ENCODE measurements at places on chromosomes 6 and 20.

GRCh38 chr20:4047614-4048013, 32.3 kb upstream of the RNF24 start:
- DNase-seq: no peak

DNA sequence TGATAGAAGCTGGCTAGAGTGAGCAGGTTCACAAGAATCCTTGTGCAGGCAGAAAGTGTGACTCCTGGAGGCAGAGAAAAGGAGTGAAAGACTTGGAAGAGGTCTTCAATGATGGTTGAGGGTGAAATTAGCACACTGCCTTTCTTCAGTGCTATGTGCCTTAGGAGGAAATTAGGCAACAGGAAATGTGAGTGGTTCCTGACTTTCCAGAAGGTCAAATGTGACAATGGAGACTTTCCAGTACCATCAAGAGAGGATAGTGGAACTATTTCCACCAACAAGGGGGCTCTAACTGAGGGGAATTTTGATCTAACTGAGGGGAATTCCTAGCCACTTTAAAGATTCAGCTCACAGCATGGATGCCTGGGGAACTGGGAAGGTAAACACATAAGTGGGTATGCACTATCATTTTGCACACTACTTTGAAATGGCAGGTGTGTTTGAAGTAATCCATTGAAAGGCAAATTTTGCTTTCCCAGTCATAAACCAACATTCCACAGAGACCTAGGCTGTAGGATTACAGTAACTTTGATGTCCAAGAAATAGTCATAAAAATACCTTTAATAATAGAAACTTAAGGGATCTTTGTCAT, 90.0 kb downstream of the PERP start:
- DNase-seq: no peak

DNA sequence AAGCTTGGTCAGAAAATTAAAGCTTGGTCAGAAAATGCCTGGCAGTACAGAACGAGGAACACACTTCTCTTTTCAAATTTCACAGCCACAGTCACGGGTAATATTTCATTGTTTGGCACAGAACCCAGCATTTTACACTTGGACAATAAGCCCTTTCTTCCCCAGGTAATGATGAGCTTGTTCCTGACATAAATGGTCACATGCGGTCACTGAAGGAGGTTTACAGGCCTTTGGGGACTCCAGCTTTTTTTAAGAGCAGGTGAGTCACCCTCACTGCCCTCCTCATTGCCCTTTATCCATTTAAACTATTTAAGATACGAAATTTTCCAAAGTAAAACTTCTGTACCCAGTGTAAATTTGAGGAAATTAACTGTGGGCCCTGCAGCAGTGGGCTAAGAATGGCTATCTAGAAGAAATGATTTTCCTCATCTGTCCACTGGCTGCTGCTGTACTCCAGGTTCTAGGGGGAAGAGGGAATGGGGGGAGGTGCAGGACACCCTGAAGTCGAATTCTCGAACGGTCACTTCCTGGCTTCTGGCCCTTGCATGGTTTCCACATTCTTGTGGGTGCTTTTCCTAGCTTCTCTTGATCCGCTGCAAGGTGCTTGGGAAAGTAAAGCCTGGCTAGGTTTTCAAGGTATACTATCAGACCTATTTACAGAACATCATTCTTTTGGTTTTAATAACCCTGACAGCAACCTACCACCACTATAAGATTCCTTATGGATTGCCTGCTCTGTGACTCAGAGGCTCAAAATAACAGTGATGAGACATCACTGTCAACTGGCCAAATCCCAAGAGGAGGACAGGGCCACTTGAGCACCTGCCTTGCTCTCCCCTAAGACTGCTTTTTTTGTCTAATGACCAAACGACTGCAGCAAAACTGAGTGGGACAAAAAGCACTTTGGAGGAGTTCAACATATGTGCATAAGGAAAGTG, 75.8 kb downstream of the PREP start:
- DNase-seq: peak; percentile 39

DNA sequence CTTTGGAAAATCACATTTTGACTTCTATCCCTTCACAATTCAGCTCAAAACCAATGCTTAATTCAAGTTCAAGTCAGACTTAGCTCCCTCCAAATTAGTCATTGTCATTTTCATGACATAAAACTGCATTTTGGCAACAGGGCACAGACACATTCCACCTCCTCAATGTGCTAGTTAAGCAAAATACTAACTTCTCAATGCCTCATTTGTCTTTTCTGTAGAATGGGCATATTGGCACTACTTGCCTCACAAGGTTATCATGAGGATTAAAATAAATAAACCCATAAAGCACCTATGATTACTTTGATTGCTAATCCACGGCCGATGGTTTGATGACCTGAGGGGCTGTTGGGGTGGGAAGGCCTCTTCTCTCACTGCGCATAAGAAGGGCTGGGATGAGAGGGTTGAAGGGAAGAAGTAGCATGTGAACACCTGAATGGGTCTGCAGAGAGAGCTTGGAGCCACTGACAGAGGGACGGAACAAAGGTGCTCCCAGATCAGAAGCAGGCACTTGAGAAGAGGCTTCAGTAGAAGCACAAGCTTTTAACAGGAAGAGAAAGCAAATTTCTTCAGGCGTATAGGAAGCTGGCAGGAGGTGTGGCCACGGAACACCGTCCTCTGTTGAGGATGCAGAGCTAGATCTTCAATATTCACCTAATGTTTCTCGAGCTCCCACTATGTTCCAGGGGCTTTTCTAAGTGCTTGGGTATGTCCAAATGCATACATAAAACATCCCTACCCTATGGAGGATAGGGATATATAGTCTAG, 11.7 kb upstream of the TBC1D7 start:
- DNase-seq: no peak

- no peak for DNase-seq
Measured at GRCh38 chr20:59823491-59824259, 109.8 kb downstream of the SYCP2 start.

DNA sequence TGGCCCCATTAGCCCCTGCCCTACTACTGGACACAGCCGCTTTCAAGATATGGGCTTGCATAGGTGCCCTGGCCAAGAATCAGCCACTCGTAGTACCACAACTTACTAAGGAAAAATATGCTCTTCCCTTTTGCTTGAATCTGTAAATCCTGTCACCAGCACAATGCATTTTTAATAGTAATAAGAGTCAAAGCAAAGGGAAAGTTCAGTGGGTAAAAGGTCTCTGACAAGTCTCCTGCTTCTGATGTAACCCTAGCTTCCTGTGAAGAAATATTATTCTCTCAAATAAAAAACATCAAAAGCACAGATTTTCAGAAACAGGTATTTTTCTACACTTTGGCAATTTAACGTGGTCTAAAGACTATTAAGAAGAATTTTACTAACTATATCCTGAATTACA, 373.8 kb downstream of the GJA1 start:
- no peak for DNase-seq

DNA sequence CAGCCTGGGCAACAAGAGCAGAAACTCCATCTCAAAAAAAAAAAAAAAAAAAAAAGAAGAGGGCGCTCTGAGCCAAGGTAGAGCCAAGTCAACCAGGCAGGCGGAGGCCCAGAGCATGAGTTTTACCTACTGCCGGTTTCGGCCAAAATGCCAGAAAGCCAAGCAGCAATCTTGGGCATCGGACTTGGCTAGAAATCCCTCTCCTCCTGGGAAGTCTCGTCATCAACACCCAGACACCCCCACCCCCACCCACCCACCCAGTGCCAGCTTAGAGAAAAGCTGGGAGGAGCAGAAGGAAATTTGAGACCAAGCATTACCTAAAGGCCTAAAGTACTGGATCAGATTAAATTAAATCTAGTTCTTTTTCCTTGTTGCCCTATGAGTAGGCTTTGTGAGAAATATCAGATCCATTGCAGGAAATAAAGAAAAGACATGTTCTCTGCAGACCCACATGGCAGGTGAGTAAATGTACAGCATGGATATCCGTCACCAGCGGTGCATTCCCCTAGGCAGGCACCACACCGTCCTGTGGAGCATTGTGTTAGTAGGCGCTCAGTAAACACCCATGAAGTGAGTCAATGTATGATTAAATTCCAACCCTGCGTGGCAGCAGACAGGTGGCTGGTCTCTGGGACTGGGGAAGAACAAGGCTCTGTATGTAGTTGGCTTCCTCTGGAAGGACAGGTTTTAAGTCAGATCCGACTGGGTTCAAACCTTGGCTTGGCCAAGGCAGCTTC, 21.0 kb downstream of the RIPOR3 start:
- DNase-seq: no peak

DNA sequence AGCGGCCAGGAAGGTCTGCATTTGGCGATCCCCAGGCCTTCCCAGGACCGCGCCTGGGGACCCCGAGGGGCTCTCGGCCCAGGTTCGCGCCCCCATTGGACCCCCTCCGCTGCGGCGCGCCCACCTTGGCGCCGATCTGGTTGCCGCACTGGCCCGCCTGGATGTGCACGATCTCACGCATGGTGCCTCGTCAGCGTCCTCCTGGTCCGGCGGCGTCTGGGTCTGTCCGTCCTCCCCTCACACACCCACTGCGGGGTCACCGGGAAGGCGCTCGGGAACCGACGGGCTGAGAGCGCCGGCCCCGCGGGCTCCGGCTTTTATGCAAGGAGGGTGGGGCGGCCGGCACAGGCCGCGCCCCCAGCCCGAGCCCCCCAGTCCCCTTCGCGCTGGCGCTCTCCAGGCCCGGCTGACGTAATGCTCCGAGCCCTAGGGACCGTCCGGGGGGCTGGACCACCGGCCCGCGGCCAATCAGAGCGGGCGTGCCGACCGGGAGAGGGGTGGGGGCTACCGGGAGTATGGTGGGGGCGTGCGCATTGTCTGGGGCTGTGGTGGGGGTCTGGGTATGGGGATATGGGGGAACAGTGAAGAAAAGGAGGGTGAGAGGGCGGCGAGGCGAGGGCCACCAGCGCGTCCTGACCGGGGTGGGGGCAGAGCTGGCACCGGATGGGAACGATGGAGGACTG, at the start of gene TUBB2B:
Gene TUBB2B (minus strand): TSS at position 291 of the 683 bp plus-strand sequence. CDS start 110 bp downstream, at position 181.
- DNase-seq: peak; percentile 97

DNA sequence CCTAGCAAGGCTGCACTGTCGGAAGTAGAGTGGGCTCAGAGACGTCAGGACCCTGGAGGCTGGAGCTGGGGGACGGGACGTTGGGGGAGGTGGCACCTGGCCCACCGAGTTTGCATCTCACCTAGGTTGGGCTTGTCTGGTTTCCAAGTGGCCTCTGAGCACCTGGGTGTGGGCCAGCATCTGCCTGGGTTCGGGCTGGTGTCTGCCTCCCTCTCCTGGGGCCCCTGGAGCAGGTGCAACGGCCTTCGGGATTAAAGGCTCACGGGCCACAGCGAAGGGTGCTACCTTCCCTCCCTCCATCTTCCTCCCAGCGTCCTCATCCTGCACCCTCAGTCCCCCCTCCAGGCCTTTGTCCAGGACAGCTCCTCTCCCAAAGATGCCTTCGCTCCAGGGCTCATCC, 6.0 kb downstream of the HRH3 start:
- DNase-seq: no peak

GRCh38 chr6:27375613-27376079, 12.9 kb upstream of the ZNF391 start:
- no peak for DNase-seq

GRCh38 chr20:37522260-37523011, 1.4 kb downstream of the NNAT start:
- DNase-seq: no peak

GRCh38 chr20:63150911-63151531, 64.9 kb downstream of the YTHDF1 start:
- no peak for DNase-seq

DNA sequence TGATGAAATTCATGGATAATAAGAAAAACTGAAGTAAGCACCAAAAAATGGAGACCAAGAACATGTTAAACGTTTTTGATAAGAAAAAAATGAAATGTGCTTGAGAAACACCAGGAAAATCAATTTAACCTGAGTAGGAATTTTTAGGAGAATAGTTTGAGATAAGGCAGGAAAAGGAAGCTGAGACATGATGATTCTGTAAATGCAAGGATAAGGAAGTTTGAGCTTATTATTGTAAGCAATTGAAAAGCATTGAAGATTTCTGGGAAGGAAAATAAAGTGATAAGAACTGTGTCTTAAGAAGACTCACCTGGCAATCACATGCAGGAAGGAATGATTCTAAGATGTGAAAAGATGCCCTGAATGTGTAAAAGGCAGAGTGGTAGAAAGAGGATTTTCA, 66.6 kb downstream of the ALDH8A1 start:
- DNase-seq: no peak

- no peak for DNase-seq
Measured at GRCh38 chr20:24190905-24191304, 202.3 kb upstream of the GGTLC1 start.

- DNase-seq: no peak
Measured at GRCh38 chr20:40896814-40897700, 131.6 kb upstream of the TOP1 start.

GRCh38 chr20:23096097-23096496, 10.0 kb upstream of the CD93 start:
- no peak for DNase-seq

DNA sequence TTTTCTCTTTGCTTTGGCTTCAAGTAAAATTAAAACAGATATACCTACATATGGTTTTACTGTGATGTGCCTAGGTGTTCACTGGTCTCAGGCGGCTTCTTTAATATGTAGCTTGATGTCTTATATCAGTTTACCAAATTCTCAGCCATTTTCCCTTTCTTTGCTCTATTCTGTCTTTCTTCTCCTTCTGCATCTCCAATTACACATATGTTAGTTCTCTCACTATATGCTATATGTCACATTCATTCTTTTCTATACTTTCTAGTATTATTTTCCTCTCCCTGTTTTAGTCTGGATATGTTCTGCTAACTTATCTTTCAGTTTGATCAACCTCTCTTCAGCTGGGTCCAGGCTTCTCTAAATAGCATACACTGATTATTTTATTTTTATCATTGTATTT, 14.4 kb upstream of the WFDC8 start:
- DNase-seq: no peak

DNA sequence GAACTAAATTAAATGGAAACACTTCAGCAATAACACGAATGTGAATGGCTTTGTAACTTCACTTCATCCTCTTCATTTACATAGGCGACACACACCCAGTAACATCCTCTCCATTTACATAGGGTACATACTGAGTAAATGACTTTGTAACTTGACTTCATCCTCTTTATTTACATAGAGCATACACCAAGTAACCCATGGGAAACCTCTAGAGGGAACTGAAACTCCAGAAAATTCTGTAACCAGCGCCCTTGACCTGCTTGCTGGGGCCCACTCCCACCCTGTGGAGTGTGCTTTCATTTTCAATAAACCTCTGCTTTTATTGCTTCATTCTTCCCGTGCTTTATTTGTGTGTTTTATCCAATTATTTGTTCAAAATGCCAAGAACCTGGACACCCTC, 81.6 kb upstream of the OPRM1 start:
- no peak for DNase-seq

All from NCI-H1105 (cell line).